A549 treated with AZD2906 at 1 μM for 4 hours (cell line): ENCODE measurements at places on chromosomes 2 and 18. TPM values are rescaled to one million over a fixed set of nuclear protein-coding genes. Genes with fewer than 3 reads are reported as not detected.

OSBPL1A gene
- 13.2 to 20.4 TPM (median 15.3 TPM) in 5 replicates for total RNA-seq

C1D gene
- total RNA-seq: 32.4 to 52.9 TPM (median 34.1 TPM) in 5 replicates

RBM44 gene
- 0.10 to 0.23 TPM (median 0.16 TPM) in 5 replicates for total RNA-seq

TBR1 gene
- total RNA-seq: 0.01 to 0.20 TPM (median 0.06 TPM) in 4 of 5 replicates, not detected in the other

CSRNP3 gene
- total RNA-seq: not detected in 5 replicates

AKAIN1 gene
- total RNA-seq: not detected in 5 replicates

TNFRSF11A gene
- total RNA-seq: 4.9 to 7.1 TPM (median 6.5 TPM) in 5 replicates

LRATD1 gene
- 0.09 to 0.17 TPM (median 0.14 TPM) in 5 replicates for total RNA-seq

CCL20 gene
- total RNA-seq: 3.5 to 6.9 TPM (median 5.9 TPM) in 5 replicates

ASXL3 gene
- not detected in 5 replicates for total RNA-seq

GRHL1 gene
- total RNA-seq: 0.93 to 1.3 TPM (median 1.1 TPM) in 5 replicates

COLEC11 gene
- 0.31 to 0.82 TPM (median 0.53 TPM) in 5 replicates for total RNA-seq

CHST9 gene
- total RNA-seq: 0.01 to 0.02 TPM in 2 of 5 replicates, not detected in the others

FHOD3 gene
- 2.2 to 2.9 TPM (median 2.3 TPM) in 5 replicates for total RNA-seq

CCDC68 gene
- total RNA-seq: 3.8 to 7.4 TPM (median 5.3 TPM) in 5 replicates

NEB gene
- total RNA-seq: 0.17 to 0.34 TPM (median 0.20 TPM) in 5 replicates

SGPP2 gene
- total RNA-seq: 0.71 to 0.84 TPM (median 0.79 TPM) in 5 replicates

FOXI3 gene
- total RNA-seq: 0.05 to 0.06 TPM (median 0.05 TPM) in 4 of 5 replicates, not detected in the other

KCNG3 gene
- 0.53 to 0.67 TPM (median 0.61 TPM) in 5 replicates for total RNA-seq

IL36B gene
- 0.11 to 0.14 TPM in 2 of 5 replicates, not detected in the others for total RNA-seq

KCNF1 gene
- 19.4 to 39.2 TPM (median 29.8 TPM) in 5 replicates for total RNA-seq

ALPP gene
- 16.1 to 18.1 TPM (median 16.2 TPM) in 5 replicates for total RNA-seq

LAMA3 gene
- total RNA-seq: 47.1 to 67.6 TPM (median 63.5 TPM) in 5 replicates

WIPF1 gene
- total RNA-seq: 17.0 to 25.7 TPM (median 24.6 TPM) in 5 replicates

RND3 gene
- total RNA-seq: 39.6 to 49.5 TPM (median 45.9 TPM) in 5 replicates

LOXHD1 gene
- total RNA-seq: not detected in 5 replicates

STK39 gene
- 15.9 to 20.6 TPM (median 18.0 TPM) in 5 replicates for total RNA-seq

COL4A4 gene
- total RNA-seq: 1.2 to 2.1 TPM (median 1.6 TPM) in 5 replicates

AGPS gene
- 32.4 to 42.4 TPM (median 36.2 TPM) in 5 replicates for total RNA-seq

STAT4 gene
- total RNA-seq: 3.5 to 5.2 TPM (median 4.5 TPM) in 5 replicates

SPC25 gene
- 15.2 to 19.4 TPM (median 18.3 TPM) in 5 replicates for total RNA-seq

MC2R gene
- not detected in 5 replicates for total RNA-seq
